Activated CD8-positive, alpha-beta memory T cell treated with anti-CD3 and anti-CD28 coated beads for 1 hour (primary cell): ENCODE measurements at places on chromosomes 7 and 10.

DNA sequence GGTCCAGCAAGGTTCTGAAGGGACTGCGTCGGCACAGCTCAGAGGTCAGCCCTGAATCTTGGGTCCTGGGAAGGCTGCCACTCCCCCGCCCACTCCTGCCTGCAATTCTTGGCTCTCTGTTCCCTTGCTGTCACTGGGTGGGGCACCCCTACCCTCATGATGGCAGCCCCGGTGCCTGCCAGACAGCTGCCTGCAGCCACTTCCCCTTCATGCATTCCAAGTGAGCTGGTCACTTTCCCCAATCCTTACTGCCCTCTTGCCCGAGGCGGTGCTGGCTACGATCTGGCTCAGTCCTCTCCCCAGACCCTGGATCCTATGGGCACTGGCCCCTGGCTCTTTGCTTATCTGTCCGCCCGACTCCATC lies 14.2 kb downstream of the MYL10 start:
- DNase-seq = no peak

DNA sequence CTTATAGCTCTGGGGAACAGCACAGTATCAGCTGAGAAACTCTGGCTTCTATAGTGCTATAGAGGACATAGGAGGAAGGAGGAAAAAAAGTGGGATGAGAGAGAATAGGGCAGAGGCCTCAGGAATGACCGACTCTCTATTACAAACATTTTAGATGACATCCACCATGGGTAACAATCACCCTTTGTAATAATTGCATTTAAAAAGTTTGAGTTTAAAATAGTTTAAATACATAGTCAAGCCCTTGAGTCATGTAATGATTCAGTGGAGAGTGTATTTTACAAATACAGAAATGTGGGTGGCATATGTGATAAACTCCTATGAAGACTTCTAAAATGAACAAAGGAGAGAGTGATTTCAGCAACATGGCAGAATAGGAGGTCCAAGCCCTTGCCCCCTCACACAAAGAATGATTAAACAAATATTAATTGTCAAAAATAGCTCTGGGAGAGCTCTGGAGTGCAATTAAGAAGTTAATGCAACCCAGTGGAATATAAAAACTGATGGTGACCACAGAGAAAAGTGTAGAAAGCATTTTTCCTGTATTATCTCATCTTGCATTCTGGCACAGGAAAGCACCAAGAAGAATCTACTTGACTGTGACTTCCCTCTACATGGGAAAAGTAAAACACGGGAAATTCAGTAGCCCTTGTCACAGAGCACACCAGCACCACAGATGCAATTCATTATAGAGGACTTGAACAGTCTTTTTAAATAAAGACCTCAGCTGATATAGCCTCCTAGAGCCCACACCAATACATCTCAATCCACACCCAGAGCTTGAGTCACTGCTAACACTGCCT lies 569.0 kb upstream of the SORCS1 start:
- DNase-seq = no peak

GRCh38 chr7:138919216-138919615 lies 62.0 kb downstream of the KIAA1549 start:
- no peak for DNase-seq

DNA sequence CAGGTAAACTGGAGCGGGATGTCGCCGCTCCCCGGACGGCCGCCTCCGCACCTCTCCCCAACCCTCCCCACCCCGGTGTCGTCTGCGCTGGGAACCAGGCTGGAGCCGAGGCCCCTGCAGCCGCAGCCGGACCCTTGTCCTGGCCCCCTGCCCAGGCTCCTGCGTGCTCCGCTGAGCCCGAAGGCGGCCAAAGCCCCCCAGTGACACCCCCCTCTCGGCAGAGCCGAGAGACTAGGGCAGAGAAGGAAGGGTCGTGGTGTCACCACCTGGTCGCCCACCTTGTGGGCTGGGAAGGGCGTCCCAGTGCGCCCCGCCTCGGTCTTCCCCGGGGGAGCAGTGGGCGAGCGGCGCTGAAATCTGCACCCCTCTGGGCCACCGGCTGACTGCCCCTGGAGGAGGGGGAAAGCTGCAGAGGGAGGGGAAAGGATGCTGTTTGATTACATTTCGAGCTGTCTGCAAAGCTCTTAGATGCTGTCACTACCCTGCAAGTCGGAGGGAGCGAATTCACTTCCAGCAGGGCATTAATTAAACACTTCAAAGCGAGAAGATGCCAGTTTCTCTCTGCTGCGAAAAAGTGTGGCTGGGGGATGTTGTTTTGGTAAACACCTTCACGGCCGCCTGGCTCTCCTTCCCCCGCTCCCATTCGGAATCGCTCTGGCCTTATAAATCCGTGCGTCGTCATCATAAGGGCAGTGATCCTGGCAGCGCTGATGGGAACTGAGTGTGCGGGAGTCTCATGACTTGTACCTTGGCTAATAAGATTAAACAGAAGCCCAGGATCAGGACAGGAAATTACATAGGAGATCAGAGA lies 622 bp downstream of the DYNC1I1 start:
- no peak for DNase-seq

- no peak for DNase-seq
Observed at GRCh38 chr7:8261711-8262695, at the start of gene ICA1. Gene ICA1 (minus strand): TSS chr7:8262167. CDS start chr7:8235926, 26,241 bp downstream.

DNA sequence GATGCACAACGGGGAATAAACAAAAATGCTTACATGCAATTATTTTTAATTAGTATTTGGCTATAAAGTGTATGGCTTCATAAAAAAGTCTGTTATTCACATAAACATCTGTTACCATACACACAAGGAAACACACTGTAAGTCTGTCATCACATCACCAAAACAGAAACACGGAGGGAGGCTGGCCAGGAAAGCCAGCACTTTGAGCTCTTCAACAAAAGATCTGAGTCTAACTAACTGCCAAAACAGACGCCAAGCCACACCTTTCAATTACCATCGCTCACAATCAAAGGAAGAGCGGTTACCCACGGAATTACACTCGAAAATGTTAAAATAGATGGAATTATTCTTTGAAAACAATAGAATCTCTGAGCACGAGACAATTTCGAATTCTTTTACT lies 49.2 kb upstream of the MGMT start:
- no peak for DNase-seq

DNA sequence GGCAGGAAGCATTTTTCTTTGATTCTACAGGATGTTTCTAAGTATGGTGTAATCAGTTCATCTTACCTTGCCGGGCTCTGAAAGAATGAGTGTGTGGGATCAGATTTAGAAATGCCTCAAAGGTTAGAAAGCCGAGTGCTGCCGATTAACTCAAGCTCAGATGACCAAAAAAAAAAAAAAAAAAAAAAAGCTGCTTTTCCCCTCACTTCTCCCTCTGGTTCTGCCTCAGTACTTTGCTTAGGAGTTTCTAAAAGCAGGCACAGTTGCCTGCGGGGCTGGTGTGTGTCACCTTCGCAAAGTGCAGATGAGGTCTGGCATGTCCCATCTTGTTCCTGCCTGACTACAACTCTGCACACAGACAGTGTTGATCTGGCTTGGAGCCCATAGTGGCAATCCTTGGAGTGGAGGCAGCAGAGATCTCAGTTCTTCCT lies 47.0 kb downstream of the KIAA1217 start:
- DNase-seq = no peak

- DNase-seq = no peak
Observed at GRCh38 chr7:117122536-117122935, 169.2 kb downstream of the ST7 start.

GRCh38 chr10:8874972-8875371 lies 820.5 kb downstream of the GATA3 start:
- DNase-seq = no peak

GRCh38 chr10:14023673-14024328 lies 306.9 kb downstream of the FRMD4A start:
- DNase-seq = no peak

DNA sequence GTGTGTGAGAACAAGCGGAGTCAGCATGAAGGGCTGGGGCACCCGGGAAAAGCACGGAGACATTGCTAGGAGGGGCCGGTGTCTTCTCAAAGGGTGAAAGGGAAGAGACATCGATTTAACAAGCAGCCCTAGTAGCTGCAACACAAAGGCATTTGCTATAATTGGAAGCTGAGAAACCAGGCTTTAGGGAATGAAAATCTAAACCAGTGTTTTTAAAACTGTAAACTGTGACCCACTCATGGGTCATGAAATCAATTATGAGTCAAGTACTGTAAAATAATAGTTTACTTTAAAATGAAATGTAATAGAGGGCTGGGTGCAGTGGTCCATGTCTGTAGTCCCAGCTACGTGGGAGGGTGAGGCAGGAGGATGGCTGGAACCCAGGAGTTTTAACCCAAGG lies 128.7 kb upstream of the RHEB start:
- no peak for DNase-seq

- DNase-seq = no peak
Observed at GRCh38 chr7:106736508-106737201, 75.7 kb upstream of the CCDC71L start.

GRCh38 chr7:75715864-75716263 lies 22.9 kb downstream of the HIP1 start:
- DNase-seq = no peak

DNA sequence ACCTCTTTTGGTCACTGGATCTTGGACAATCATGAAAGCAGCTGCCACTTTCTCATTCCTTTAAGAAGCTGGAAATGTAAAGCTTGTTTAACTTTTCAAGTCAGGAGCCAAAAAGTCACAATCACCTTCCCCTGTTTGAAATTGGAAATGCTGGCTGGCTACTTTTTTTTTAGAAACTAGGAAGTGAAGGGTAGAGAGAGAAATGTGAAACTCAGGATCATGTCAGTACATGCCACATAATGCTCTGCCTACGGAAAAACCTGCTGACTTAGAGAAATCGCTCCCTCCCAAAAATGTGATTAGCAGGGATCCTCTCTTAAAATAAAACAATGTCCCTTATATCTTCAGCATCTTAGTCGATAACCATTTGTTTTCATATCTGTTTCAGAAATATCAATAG lies 188.4 kb upstream of the C7orf33 start:
- no peak for DNase-seq

GRCh38 chr7:44636041-44636584 lies 29.7 kb downstream of the OGDH start:
- DNase-seq = no peak

DNA sequence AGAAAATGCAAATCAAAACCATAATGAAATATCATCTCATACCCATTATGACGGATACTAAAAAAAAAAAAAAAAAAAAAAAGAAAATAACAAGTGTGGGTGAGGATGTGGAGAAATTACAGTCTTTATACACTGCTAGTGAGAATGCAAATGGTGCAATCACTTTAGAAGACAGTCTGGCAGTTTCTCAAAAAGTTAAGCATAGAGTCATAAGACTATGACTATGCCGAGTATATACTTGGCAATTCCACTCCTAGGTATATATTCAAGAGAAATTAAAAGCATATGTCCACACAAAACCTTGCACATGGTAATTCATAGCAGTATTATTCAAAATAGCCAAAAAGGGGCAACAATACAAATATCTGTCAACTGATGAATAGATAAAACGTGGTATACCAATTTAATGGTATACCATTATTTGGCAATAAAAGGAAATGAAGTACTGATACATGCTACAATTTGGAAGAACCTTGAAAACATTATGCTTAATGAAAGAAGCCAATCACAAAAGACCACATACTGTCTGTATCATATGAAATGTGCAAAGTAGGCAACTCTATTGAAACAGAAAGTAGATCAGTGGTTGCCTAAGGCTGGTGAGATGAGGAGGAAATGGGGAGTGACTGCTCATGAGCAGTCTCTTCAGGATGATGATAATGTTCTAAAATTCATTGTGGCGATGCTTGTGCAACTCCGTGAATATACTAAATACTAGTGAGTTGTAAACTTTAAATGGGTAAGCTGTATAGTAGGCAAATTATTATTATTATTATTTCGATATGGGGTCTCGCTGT lies 90.1 kb upstream of the NANOS1 start:
- DNase-seq = no peak

GRCh38 chr10:102757323-102757722 lies 13.6 kb downstream of the WBP1L start:
- no peak for DNase-seq

DNA sequence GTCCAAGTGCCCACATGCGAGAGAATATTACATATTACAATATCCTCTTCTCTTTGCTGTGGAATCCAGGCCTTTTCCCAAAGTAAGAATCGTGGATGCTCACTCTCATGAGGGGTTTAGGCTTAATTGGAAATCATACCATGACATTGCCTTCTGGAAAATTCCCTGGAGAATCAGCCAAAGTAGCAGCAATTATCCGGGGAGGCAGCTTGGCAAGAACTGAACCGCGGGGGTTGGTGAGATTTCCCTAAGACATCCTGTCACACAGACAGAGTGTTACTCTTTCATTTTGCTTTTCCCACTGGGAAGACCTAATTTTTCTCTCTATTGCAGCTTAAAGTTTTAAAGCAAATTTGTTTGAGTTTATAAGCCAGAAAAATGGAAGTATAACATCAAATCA lies 463.6 kb upstream of the DPP6 start:
- no peak for DNase-seq

DNA sequence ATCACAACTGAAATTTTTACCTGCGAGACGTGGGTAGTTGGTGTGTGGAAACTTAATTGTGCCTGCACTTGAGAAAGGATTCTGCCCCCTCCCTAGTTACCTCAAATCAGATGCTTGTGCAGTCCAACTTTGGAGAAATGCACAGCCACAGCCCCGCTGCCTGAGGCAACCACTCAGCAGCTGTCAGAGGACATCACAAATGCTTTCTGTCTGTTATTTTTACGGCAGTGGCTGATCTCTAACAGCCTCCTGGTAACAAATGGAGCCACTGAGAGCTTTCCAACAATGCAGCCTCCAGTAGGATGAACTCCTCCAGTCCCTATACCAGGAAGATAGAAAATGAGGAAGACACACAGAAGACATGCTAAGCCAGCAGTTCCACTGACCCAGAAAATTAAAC lies 712.2 kb upstream of the GHITM start:
- DNase-seq = no peak

DNA sequence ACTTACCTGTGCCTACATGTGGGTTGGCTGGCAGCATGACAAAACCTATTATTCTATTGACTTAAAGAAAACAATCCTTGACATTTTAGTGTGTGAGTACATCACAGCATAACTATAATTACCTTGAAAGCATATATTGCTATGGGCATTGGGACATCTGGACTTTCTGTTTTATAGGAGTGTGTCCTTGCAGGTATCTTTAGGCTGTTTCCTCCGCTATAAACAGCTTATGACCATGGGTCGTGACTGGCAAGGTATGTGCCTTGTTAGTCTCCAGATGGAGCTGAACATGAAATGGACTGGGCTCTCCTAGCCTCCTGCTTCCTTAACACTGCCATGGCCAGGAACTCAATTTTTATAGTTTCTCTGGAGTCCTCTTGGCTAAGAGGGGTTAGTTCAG lies 317.4 kb upstream of the COBL start:
- DNase-seq = no peak
